ENCODE measurements at places on chromosomes 7 and 10. TPM values are rescaled to one million over a fixed set of nuclear protein-coding genes. Genes with fewer than 3 reads are reported as not detected.

HOXA4 gene
- total RNA-seq = 2.0 TPM

GPR26 gene
- not detected for total RNA-seq

INA gene
- total RNA-seq = not detected

KCNH2 gene
- total RNA-seq = 0.16 TPM

GALNT11 gene
- 57.1 TPM for total RNA-seq

GSDME gene
- 33.5 TPM for total RNA-seq

C10orf95 gene
- total RNA-seq = not detected

Data from breast epithelium (tissue), 4 donors.